ENCODE measurements at places on chromosomes 7 and 10.

GRCh38 chr7:66953044-66953427, 32.0 kb downstream of the TMEM248 start:
- no peak for DNase-seq

DNA sequence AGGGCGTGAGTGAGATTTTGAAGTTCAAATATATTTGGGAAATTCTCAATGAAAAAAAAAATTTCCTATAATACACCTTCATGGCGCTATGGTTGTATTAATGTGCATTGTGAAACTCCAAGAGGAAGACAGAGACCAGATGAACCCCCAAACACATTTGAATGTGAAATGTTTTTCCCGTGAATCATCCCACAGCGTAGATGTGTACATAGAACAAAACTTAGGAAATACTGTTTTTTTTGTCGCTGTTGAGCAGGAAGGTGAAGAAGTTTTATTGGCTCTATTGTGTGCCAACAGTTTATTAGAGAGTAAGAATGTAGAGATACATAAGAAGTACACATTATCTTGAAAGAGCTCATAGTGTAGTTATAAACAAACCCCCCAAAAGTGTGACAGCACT, 134.0 kb downstream of the KCND2 start:
- no peak for DNase-seq

- DNase-seq, result no peak
Measured at GRCh38 chr10:17214526-17214925, 13.1 kb upstream of the TRDMT1 start.

GRCh38 chr7:121279060-121279620, 49.7 kb upstream of the WNT16 start:
- DNase-seq, result no peak

GRCh38 chr10:84267503-84268126, 22.8 kb downstream of the RGR start:
- peak; percentile 54 for DNase-seq

Data from Jurkat, Clone E6-1 (cell line).